ENCODE measurements at places on chromosomes 4 and X. TPM values are rescaled to one million over a fixed set of nuclear protein-coding genes. Genes with fewer than 3 reads are reported as not detected.

NEXMIF gene
- 0.41 TPM for total RNA-seq

EXOC1 gene
- total RNA-seq = 12.1 TPM

HS3ST1 gene
- total RNA-seq = not detected

TRIM61 gene
- total RNA-seq = 0.83 TPM

ARHGEF38 gene
- total RNA-seq = not detected

NPY1R gene
- total RNA-seq = not detected

PITX2 gene
- not detected for total RNA-seq
